ENCODE measurements at places on chromosomes 3 and 15.

DNA sequence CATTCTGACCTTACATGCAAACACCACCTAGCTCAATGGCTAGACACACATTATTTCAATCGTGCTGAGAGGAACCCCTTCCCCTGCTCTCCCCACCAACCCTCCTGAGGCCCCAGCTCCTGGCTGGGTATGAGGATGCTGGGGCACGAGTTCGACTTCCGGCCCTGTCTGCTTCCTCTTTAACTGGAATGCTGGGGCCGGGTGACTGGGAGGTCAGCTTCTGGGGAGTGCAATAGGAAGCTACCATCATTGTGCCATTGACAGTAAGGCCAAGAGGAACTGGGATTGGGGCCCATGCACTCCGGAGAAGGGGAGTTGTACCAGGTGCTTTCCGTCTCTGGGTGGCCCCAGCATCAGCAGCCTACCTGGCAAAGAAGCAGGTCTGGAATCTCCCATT, 15.6 kb upstream of the TLE3 start:
- DNase-seq: no peak

DNA sequence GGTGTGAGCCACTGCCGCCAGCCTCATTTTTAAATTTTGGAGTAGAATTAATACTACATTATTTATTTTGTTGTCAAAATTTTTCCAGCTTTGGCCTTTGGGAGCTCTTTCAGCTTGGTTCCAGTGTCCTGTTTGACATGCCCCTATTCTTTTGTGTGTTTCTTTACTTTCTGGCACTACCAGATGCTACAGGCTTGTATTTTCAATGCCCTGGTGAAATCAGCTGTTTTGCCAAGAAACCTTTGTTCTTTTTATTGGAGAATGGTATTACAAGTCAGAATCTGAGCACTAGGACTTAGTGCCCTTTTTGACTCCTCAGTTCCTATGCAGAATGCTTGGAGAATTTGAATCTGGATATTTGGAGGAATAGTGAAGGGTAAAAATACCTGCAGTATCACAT, 26.6 kb downstream of the RNF111 start:
- no peak for DNase-seq

GRCh38 chr3:179286331-179286730, 35.4 kb upstream of the KCNMB3 start:
- no peak for DNase-seq

- no peak for DNase-seq
These were observed 7.3 kb upstream of the ITIH3 start for GRCh38 chr3:52787246-52787645.

GRCh38 chr3:129521611-129522010, 6.8 kb upstream of the RHO start:
- DNase-seq: no peak

DNA sequence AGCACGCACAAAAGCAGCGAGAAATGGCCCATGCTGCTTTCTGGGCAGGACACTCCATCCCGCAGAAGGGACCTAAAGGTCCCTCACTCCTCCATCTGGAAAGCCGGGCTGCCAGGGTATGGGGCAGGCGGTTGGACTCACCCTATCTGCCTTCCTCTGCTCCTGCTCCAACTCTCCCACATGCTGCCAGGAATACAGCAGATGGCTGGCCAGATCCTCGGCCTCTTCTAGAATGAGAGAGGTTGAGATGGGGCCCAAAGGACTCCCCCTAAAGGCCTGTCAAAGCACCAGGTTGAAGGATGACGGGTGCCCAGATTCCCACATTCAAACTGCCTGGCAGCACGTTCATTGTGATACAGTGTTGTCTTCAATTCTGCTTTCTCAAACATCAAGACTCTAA, 85.1 kb upstream of the C2CD4B start:
- peak; percentile 74 for DNase-seq

DNA sequence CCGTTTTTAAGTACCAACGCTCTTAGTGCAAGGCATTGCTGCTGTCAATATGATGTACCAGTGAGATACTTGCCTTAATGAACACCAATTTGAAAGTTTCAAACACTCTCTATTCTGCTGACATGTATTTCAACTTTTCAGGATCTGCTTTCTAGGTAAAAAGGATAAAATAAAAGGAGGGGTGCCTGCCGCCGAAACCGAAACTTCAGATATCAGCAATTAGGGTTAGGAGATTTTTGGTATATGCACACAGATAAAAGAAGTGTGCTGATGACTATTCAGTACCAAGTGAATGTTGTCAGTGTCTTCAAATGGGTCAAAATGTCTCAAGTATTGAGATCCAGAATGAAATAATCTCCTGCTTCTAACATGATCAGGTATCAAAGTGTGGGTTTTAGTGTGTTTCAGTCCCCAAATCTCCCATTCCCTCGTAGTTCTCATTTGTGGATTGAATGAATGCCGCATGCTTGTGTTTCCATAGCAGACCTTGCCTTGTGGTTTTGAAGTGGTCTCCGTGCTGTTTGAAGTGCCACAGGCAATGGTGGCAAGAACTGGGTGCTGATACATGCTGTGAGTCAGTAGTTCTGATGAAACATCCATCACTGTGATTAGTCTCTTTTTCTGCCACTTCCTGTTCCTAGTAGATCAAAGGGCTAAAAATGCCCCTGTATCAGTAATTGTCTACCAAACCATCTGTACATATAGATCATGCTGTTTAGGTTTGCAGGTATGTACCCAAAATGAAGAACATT, 22.5 kb downstream of the CHST14 start:
- DNase-seq: no peak

GRCh38 chr3:63349583-63350573, 71.8 kb downstream of the SYNPR start:
- no peak for DNase-seq

DNA sequence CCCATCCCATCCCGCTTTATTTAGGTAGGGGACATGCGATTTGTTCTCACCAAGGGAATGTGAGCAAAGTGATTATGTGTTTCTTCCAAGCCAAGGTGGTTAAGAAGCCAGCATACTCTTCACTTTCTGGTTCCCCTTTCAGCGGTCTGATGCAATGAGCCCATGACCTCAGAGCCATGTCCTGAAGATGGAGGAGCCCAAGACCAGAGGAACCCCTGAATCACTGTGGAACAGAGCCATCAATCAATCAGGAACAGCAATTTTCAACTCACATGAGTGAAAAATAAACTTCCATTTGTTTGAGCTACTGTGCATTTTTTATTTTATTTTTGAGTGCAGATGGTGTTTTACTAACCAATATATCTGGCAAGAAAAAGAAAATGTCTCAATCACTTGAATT, 10.8 kb downstream of the THRB start:
- DNase-seq: no peak

- no peak for DNase-seq
These were observed 187.1 kb downstream of the ALCAM start for GRCh38 chr3:105553851-105554250.

All from vagina (tissue), 2 donors.